Activated CD4-positive, alpha-beta T cell treated with anti-CD3 and anti-CD28 coated beads, Interleukin-2, amount 50 U/mL, for 48 hours (primary cell): ENCODE measurements at places on chromosomes 12 and 14.

DNA sequence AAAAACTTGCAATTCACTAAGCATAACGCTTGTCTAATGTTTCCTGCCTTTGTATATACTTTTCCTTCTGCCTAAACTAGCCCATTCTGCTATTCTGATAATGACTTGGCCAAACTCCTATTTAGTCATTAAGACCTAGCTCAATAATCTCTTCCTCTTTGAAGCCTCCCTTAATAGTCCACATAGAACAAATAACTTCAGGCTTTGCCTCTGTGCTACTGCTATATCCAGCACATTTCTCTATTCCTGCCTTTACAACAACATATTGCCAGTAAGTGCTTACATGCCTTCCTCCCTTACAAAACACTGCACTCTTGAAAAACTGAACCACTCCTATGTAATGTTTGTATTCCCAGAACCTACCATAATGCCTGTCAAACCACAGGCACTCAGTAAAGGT, 13.8 kb downstream of the PRICKLE1 start:
- no peak for DNase-seq

DNA sequence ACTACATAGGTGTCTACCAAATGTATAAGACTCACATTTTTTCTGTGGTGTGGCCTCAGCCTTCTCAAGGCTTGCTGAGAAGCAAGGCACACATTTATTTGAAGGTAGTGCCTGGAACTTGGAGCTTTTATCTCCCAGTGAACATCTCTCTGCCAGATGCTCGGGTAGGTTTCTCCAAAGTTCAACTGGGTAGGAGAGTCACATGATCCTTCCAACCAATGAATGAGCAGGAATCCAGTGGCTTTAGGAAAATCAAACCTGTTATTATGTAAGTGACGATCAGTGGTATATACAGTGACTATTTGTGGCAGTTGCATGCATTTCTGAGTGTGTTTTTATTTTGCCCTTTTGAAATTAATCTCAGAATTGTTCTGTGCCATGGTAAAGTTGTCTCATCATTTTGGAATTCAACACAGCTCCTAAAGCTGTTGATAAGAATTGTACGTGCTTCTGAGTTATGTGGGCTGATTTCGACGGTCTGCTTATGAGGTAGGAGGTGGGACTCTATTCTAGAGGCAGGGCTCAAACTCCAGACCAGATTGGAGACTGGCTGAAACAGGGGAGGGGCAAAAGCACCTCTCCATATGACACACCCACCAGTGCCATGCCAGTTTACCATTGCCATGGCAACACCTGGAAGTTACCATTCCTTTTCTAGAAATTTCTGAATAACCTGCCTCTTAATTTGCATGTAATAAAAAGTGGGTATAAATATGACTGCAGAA, 57.6 kb downstream of the EID3 start:
- no peak for DNase-seq

DNA sequence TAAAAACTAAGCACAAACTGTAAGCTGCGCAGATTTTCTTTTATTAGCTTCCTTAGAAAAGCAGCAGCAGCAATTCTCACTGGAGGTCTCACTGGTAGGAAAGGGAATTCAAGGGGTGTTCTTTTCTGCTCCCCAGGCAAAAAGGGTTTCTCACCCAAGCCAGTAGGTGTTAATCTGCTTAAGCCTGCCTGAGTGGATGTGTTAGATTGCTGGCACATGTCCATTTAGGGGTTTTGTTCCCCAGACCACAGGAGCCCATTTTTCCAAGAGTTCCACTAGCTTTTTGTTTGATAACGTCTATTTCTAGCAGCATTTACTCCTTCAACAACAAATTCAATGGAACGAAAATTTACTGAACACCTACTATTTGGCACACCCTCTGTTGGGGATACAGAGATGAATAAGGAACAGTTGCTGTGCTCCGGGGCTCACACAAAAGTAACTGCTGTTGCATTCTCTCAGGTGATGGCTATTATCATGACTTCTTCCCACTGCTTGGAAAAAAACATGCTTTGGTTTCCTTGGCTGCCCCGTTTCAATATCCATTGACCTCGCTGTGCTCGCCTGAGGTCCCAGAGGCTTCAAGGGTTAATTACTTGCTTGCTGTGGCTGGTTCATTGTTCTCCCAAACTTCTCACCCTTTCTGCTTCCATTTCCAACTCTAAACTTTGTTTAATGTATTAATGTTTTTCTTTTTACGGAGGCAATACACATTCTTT, 31.1 kb upstream of the RIC8B start:
- DNase-seq, result no peak

- no peak for DNase-seq
Observed at GRCh38 chr14:51743588-51744000, 91.9 kb downstream of the FRMD6 start.

GRCh38 chr14:73375861-73376260, 82.5 kb downstream of the NUMB start:
- no peak for DNase-seq

DNA sequence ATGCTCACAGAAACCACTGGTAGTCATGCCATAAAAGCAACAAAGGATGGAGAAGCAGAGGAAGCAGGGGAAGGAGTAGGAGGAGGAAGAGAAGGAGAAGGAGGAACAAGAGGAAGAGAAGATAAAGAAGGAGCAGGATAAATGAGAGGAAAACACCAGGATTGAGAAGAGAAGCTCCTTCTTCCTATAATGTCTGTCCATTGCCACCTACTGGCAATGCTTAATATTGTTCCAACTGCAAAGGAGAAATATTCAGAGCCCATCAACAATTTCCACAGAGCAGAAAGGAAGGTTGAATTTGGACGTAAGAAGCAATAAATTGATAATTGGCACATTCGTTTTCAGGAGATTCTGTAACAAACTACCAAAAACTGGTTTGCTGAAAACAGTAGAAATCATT, 898.4 kb downstream of the SLC16A7 start:
- no peak for DNase-seq

- DNase-seq, result no peak
Observed at GRCh38 chr12:68591734-68592418, 18.8 kb upstream of the RAP1B start.

- no peak for DNase-seq
Observed at GRCh38 chr12:19437996-19438395, 1.3 kb upstream of the AEBP2 start.

- no peak for DNase-seq
Observed at GRCh38 chr14:96126339-96126782, 78.3 kb upstream of the BDKRB2 start.

DNA sequence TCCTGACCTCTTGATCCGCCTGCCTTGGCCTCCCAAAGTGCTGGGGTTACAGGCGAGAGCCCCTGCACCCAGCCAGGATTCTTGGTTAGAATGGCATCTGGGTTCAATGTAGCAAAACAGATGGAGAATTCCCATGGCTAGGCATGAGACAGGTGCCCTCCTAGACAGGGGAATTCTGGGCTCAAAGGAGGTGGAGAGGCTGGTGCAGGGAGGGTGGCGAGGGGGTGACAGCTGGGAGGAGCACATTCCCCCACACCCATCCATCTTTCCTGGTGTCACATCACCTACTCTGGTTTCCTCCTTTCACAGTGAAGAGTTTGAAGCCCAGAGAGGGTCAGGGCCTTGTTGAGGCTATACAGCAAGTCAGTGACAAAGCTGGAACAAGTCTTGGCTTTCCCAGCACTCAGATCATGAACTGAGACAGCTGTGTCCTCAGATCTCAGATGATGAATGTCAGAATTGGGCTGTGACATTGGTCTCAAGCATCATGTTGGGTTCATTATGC, 2.8 kb downstream of the SERPINA1 start:
- no peak for DNase-seq
